ENCODE measurements at places on chromosomes 5 and 9.

DNA sequence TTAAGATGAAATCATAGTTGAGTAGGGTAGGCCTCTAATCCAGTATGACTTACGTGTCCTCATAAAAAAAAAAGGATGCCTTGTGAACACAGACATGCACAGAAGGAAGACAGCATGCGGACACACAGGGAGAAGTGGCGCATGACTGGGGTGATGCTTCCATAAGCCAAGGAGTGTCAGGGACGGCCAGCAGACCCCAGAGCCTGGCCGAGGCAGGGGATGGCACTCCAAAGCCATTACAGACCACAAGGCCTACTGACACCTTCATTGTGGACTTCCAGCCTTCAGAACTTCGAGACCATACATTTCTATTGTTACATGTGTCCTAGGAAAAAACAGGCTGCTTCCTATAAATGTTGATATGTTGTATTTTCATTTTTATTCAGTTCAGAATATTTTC, 19.9 kb downstream of the EHMT1 start:
- no peak for DNase-seq

- no peak for DNase-seq
These were observed 22.6 kb downstream of the STXBP1 start for GRCh38 chr9:127634698-127635097.

DNA sequence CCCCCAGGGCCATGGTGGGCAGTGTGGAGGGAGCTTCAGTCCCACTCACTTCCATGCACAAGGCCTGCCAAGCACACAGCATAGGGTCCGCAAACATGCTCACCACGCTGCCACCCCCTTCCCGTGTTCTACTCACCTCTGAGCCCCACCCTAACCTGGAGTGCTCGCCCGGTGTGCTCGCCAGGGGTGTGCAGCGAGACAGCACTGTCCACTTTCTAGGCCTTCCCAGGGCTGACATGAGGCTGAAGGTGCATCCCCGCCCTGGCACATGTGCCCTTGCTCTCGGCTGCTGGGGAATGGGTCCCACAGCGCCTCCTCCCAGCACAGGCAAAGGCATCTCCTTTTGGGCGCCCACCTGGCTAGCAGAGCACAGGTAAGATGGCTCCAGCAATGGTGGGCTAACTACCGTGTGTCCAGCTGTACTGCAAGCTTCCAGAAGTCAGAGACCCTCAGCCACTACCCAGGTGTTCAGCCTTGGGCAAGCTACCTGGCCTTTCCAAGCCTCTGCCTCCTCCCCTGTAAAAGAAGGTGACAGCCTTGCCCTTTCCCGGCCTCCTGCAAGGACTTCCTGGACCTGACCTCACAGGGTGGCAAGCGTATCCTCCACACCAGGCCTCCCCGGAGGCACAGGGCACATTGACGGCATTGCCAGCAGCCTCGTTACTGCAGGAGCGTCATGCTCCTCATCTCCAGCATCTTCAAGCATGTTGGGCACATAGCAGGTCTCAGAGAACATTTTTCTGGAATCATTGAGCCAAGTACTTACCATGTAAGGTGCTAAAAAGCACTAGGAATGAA, 4.2 kb upstream of the SEC16A start:
- no peak for DNase-seq

DNA sequence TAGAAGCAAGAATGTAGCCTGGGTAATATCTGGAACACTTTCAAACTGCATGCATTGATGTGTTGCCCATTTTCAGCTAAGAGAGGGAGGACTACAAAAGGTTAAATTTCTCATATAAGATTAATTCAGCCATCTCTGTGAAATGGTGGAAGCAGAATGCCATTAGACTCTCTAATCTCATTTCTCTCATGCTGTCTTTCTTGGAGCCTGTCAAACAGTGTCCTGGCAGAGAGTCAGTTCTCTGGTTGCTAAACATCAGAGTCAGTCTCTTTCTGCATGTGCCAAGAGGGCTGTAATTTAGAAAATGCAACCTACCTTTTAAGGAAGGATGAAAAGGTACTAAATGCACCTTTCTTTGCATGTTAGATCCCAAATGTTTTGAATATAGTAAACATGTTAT, 910 bp upstream of the GARNL3 start:
- no peak for DNase-seq

DNA sequence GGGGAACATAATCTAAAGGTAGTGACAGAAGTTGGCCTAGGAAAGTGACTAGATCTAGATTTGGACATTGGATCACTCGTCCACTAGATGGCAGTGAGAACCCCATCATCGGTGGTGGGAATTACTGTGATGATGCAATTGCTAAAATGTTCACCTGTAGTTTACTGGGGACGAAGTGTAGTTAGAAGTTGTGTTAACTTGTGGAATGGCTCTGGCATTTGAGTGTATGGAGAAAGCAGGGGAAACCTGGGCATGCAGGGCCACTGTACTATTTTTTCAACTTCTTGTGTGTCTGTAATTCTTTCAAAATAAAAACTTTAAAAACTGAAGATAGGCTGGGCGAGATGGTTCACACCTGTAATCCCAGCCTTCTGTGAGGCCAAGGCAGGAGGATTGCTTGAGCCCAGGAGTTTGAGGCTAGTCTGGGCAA, 75.5 kb downstream of the PHAX start:
- peak; percentile 41 for DNase-seq

All from stimulated activated CD4-positive, alpha-beta T cell treated with anti-CD3 and anti-CD28 coated beads, Interleukin-12 subunit alpha, Interleukin-12 subunit beta, amount 100 ng/mL, for 24 hours (primary cell).